ENCODE measurements at places on chromosomes 4 and X.

DNA sequence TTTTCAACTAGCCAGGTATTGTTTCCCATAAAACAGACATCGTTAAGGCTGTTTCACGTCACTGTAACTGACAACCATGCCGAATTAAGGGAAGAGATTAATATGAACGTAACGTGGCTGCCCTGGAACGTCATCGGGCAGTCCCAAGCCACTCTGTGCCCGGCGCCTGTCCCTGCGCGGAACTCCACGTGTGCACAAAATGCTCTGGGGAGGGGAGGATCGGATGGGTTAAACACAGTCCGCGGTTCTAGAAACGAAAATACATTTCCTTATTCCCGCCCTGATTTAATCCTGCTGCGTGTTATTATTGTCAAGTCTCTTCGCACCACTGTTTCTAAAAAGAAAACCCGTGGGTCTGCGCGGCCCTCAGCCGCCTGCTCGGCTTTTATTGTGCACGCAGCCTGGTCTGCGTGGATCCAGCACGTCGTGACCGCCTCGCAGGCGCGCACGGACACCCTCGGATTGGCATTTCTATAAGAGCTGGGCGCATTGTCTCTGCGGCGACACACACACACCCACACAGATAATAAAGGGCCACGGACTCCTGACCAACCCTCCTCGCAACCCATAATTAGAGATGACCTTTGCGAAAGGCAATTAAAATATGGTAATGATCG is 69.6 kb upstream of the BCOR start:
- ATAC-seq, result no peak

DNA sequence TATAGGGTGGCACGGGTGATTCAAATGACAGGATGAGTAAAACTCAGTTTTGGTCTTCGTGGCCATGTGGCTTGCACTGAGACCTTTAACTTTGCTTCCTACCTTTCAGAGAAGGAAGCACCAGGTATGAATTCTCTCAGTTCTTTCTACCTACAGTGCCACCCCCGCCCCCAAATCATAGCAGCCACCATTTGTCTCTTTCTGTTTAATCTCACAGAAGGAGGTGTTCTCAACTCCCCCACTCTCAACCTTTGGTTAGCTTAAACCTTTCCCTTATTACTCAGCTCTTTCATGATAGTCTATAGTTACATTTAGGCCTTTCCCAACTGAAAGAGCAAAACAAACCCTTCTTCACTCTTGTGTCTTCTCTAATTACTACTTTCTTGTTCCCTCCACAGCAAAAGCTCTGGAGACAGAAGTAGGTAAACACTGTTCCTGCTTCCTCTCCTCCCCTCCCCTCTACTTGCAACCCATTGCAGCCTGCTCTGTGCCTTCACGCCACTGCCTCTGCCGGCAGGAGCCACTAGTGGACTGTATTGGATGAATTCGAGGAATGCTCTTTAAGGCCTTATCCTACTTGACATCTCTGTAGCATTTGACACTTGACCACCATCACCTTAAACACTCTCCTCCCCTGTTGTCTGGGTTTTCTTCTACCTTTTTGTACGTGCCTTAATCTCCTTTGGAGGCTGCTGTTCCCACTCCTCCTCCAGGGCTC is 123.7 kb downstream of the AFF1 start:
- ATAC-seq, result peak; percentile 47

GRCh38 chr4:115356176-115356575 is 242.8 kb upstream of the NDST4 start:
- ATAC-seq, result no peak

DNA sequence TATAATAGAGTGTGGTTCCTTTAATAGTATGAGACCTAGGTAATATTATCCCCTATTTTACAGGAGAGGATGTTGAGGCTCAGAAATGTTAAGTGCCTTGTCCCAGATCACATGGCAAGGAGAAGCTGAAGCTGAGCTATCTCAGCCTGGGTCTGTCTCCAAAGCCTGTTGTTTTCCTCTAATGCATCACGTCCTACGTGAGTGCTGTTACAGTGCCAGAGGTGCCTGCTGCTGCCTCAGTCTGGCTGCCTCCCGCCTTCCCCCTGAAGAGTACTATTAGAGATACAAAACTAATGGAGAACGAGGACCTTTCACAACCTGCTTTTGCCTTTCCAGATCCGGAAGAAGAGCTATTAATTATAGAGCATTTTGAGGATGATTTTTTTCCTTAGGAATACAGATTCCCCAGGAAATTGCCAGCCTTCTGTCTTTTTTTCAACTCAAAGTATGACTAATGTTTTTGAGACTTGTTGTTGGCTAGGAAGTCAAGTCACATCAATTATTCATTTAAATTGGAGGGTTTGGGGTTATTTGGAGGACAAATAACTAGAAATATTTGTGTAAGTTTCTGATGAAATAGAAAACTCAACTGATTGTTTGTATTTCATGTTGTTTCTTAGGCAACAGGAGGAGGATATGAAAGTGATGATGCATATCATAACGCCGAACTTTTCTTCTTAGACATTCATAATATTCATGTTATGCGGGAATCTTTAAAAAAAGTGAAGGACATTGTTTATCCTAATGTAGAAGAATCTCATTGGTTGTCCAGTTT is 43.9 kb upstream of the MTMR1 start:
- peak; percentile 66 for ATAC-seq

- no peak for ATAC-seq
Measured at GRCh38 chrX:48002319-48002718, 1.5 kb downstream of the ZNF182 start.

DNA sequence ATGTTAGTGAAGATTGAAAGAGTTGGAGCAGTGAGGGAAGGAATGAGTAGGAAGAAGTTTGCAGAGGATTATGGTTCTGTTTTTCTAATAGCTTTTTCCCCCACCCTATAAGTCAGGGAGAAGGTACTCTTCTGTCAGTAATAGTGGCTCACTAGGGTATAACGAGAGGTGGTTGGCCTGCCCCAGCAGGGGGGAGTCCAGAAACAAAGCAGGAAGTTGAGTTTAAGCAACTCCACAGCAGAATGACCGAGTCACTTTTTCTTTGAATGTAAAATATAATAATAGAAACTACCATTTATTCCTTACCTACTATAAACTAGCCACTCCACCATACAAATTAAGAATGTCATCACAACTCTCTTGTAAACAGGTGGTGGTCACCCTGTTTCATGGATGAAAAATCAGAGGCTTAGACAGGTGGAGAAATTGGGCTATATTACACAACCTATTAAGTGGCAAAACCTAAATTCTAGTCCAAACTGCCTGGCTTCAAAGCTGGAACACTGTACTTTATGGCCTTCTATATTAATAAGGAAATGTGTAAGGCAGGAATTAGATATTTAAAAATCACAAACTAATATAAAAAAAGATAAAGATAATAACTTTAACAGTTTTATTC is 21.9 kb downstream of the AP1AR start:
- no peak for ATAC-seq

- no peak for ATAC-seq
Measured at GRCh38 chr4:80235451-80235850, 31.0 kb upstream of the FGF5 start.

DNA sequence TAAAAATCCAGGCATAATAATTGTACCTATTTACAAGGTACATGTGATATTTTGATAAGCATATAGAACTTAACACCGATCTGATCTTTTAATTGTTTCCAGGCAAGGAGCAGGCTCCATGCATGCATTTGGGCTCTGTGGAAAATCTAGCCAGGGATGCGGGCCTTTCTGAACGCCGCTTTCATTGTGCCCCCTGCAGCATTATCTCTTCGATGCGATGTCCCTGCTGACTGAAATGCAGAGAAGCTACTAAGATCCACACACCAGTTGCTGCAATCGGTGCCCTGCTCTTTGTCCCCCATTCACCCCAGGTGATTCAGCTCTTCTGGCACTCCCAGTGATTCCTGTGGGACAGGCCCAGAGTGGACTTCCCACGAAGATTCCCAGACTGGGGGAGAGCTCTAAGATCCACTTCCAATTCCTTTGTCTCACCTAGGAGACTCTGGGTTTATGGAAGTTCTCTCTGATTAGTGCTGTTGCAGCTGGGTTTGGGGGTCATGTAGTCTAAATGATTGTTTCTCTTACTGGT is 254.3 kb upstream of the AGA start:
- ATAC-seq, result no peak

GRCh38 chr4:126776361-126776760 is 856.4 kb upstream of the INTU start:
- ATAC-seq, result no peak

DNA sequence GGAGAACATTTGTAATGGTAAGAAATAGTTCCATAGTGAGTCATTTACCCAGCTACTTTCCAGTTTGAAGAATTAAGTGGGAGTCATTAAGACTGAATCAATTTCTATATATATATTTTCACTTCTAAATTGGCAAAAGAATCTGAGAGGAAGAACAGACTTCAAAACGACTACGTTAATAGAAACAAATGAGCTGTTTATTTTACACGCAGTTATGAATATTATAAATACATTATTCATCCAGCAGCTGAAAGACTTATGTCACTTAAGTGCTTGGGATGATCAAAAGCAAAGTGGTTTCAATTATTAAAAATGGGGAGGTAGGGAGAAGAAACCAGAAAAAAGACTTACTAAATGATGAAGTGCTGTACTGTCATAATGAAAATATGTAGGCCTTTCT is 260.5 kb upstream of the DDX53 start:
- ATAC-seq, result no peak

GRCh38 chrX:120795301-120795700 is 80.4 kb downstream of the CT47B1 start:
- ATAC-seq, result no peak

GRCh38 chr4:182917182-182918043 is at the start of gene DCTD:
Gene DCTD, minus strand, starts transcription at chr4:182917386. Its CDS starts 1,818 bp downstream, at chr4:182915568.
- ATAC-seq, result peak; percentile 90

GRCh38 chr4:48681856-48682255 is 98.2 kb downstream of the FRYL start:
- ATAC-seq, result no peak

DNA sequence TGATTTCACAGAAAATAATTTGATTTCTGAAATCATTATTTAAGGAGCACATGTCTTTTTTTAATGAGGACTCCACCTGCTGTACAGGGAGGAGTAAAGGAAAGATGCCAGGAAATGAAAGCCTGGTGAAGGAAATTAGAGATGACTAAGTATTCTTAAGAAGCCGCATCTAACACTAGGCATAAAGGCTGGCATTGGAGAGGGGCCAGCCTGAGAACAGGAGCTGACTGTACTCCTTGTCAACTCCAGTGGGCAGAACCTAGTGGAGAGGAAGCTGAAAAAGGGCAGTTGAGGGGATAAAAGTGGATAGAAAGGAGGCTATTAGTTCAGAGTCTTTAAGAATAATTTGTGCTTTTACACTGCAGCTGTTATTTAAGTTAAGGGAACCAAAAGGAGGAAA is 393.0 kb downstream of the PPP1R2C start:
- no peak for ATAC-seq

DNA sequence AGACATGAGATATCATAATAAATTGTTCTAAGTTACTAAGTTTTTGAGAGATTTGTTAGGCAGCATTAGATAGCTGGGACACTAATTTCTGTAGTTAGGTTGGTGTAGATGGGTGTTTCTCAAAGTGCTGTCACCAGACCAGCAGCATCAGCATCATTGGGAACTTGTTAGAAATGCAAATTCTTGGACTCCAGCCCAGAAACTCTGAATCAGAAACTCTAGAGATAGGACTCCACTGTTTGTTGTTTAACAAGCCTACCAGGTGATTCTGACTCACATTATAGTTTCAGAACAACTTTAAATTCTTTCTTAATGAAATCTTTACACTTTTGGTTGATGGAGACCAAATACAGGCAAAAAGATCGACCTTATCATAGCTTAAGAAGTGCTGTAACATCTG is 173.7 kb downstream of the PABPC4L start:
- ATAC-seq, result no peak

DNA sequence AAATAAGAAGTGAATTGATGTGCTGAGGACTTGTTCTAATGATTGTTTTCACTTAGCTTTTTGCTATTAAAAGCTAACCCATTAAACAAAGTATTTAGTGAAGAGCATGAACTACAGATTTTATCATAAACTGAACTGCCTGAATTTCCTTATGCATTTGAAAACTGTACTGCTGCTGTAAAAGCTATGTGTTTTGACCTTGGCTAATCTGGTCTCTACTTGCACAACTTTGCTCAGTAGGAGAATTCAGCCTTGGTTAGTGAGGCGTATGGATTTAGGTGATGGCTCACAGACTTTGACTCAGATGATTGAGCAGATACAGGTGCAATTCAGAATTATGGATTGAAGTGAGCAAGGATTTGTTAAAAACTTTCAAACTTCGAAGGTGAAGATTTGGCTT is 38.7 kb upstream of the FAT1 start:
- no peak for ATAC-seq

DNA sequence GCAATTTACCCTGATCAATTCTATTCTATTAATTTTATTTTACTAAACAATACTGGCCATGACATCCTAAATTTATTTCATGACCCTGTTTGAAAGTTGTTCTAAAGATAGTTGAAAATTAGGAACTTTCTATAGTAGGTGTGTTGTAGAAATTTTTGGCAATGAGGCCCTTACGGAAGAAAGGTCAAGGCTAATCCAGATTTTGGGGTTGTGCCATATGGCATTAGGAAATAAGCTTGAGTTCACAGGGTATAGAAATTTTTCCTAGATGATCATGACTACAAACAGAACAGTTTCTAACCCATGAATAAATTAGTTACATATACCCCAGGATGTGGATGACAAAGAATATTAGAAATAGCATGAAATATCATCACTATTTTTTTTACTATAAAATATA is 7.8 kb upstream of the ALB start:
- no peak for ATAC-seq

DNA sequence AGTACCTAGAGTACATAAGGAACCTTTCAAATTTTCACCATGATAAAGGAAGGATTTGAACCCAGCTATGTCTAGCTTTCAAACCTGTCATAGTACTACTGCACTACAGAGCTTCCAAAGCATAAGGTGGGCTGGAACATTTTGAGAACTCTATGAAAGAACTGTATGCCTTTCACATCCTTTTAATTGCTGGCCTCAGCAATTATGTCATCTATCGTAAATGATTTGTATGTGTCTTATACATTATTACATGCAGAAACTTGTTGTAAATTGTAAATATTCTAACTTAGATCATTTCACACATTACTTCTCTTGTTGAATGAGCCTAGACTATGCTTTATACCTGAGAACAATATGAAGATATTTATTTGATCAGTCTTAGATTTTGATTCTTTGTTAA is 220.7 kb downstream of the HEPH start:
- ATAC-seq, result no peak

DNA sequence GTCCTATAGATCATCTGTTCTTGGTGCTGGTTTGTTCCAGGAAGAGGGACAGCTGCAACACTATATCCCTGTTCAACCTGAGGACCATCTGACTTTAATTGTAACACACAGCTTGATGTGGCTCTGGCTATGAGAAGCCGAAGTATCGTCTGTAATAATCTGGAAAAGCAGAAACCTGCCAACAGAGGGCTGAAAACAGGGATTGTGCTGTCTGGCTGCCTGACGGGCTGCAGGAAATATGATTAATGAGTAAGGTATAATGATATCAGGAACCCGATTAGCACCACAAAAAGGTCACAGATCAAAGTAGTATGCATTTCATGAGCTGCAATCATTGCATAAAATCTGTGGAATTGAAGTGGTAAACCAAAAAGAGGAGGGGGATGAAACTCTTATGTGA is 170.4 kb upstream of the MAB21L2 start:
- ATAC-seq, result no peak
